ENCODE measurements at places on chromosomes 2 and 18.

- no peak for DNase-seq
Measured at GRCh38 chr2:166560022-166560421, 66.0 kb upstream of the SCN7A start.

DNA sequence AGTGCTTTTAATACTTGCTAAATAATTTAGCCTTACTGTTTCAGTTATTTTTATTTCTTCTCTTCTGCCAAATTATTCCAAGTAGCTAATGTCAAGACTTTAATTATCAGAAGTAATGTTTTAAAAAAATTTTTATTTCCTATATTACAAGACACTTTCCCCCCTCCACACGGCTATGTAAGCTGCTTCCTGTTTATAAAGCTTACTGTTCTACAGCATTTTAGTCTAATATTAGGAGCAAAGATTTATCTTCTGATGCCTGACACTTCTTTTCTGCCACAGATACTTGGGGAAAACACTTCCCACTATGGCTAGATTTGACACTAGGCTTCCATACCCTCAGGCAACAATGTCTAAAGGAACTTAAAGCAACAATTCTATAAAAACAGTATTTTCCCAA is 62.3 kb downstream of the ROCK1 start:
- DNase-seq = no peak

- DNase-seq = no peak
Measured at GRCh38 chr2:22500555-22500935, 884.4 kb upstream of the KLHL29 start.

DNA sequence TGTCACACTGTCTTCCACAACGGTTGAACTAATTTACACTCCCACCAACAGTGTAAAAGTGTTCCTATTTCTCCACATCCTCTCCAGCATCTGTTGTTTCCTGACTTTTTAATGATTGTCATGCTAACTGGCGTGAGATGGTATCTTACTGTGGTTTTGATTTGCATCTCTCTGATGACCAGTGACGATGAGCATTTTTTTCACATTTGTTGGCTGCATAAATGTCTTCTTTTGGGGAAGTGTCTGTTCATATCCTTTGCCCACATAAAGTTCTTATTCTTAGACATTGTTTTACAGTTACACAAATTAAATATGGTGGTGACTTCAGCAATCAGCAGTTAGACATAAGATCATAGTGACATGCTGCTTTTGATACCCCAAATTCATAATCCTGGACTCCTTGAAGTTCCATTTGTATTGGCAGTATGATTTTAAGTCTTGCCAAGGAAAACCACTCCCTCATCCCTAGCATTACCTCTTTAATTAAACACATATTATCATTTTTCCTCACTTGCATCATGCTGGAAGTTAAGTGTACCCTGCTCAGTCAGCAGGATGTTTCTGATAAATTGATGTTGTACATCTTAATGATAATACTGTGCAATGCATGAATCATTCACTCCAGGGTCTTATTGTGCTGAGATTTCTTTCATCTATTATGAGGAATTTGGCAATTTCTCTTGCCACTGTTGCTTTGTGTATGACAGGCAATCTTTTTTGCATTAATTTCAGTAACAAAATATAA is 67.6 kb upstream of the STAT1 start:
- no peak for DNase-seq

- DNase-seq = no peak
Measured at GRCh38 chr18:57128220-57128932, 18.5 kb upstream of the BOD1L2 start.

GRCh38 chr2:150544731-150545130 is 57.3 kb upstream of the RND3 start:
- DNase-seq = no peak

- no peak for DNase-seq
Measured at GRCh38 chr2:46068636-46069035, 228.6 kb upstream of the EPAS1 start.
